NCI-H510A treated with DMSO at 0.1 percent for 48 hours (cell line): ENCODE measurements at places on chromosomes 5 and 9.
A peak's percentile ranks its signal among the peaks of the same experiment; 100 is the strongest.

DNA sequence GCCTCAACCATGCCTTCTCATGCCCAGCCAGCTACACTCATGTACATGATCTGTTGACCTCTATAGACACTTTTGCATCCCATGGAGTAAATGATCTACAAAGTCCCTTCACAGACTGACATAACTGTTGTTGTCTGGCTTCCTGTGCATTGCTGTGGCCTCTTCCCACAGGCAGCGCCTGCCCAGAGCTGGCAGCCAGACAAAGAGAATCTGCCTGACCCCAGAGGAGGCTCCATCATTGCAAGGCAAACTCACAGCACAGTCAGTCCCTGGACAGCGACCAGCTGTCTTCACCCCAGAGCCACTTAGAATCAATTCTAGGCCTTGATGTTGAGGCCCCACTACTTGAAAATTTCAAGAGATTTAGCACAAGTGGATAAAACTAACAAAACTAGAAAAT is 65.5 kb downstream of the INSYN2B start:
- no peak for DNase-seq

GRCh38 chr9:76751001-76751400 is 13.2 kb upstream of the PCA3 start:
- no peak for DNase-seq

GRCh38 chr9:120264528-120264927 is 315.4 kb downstream of the CDK5RAP2 start:
- no peak for DNase-seq

- DNase-seq: no peak
These were observed 1286.1 kb downstream of the PTPRD start for GRCh38 chr9:9326749-9327148.

DNA sequence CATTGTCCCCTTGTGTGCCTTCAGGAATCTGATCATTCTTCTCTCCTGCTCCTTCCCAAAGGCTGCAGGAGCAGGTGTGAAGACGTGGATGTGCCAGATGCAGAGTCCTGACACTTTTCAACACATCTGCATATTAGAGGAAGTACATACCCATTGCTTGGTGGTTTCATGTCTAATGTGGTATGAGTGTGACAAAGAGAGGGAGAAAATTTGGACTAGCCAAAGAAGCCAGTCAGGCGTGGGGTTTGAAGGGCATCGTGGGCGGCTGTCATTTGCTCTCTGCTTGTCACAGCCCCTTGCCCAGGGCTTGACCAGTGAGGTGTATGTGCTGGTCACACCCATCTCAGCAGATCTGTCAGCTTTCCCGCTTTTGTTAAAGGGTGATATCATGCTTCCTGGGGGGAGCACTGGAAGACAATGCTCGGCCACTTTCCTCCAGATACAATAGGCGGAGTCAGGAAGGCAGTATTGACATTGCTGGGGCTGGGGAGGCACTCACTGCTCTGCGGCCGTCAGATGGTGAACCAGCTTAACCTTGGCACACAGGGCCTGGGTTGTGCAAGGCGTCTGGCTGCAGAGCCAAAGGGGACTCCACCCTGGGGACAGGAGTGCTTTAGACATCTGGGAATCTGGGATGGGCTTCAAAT is 8.6 kb downstream of the TEK start:
- peak; percentile 21 for DNase-seq

- no peak for DNase-seq
These were observed 83.3 kb upstream of the SLC30A5 start for GRCh38 chr5:69010476-69010875.

GRCh38 chr5:157541447-157542118 is 34.0 kb downstream of the ADAM19 start:
- DNase-seq: no peak

DNA sequence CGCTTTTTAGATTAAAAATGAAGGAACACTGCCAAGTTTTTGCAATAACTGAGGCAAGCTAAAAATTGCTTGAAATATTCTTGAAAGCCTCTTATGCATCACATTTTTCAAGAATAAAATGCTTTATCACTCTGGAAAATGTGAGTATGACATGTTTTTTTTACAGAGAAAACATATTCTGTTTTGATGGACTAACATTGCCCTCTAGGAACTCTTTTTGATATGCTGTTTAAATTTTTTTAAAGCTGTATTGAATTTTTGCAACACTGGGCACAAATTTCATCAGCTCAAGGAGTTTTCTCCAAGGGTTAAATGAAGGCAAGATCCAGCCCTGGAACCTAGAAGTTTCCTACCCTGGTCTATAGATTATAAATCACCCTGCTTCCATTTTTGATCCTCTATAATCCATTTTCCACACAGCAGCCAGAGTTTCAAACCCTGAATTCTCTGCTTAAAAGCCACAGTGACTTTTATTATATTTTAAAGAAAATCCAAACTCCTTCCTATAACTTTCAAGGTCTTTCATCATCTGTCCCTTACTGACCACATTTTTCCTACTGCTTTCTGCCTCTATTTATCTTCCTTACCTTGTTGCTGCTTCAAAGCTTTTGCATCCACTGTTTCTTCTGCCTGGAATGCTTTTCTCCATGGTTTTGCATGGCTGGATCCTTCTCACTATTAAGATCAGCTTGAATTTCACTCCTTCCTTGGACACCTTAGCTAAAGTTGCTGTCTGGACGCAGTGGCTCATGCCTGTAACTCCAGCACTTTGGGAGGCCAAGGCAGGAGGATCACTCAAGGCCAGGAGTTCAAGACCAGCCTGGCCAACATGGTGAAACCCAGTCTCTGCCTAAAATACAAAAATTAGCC is 60.9 kb downstream of the IL31RA start:
- no peak for DNase-seq

GRCh38 chr5:3310541-3311261 is 284.9 kb upstream of the IRX1 start:
- DNase-seq: no peak

GRCh38 chr9:134661791-134662142 is 20.2 kb downstream of the COL5A1 start:
- DNase-seq: no peak

- no peak for DNase-seq
These were observed 313.8 kb downstream of the FAM170A start for GRCh38 chr5:119943148-119943547.

GRCh38 chr5:179212870-179213269 is 132.4 kb downstream of the ADAMTS2 start:
- DNase-seq: no peak

DNA sequence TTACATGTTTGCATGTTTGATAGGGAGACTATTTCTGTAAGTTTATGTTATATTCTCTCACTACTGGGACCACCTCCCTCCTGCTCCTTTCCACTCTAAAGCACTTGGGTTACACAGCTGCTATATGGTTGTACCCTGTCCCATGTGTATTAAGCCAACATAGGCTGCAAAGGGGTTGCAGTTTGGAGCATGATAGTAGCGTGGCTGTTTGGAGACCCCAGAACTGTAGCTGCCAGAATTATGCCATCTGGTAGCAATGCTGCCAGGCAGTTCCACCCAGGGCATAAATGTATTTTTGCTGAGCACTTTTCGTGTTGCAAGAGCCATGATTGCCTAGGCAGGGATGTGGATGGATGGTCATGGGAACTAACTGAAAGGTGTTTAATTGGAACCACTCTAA is 81.8 kb downstream of the CNTLN start:
- no peak for DNase-seq

- peak; percentile 87 for DNase-seq
These were observed 13.4 kb upstream of the XPA start for GRCh38 chr9:97710356-97711222.

GRCh38 chr9:124450241-124450924 is at the start of gene ADGRD2:
TSS of gene ADGRD2 (plus strand) at chr9:124450451. CDS start at chr9:124451667, 1,216 bp downstream.
- no peak for DNase-seq

DNA sequence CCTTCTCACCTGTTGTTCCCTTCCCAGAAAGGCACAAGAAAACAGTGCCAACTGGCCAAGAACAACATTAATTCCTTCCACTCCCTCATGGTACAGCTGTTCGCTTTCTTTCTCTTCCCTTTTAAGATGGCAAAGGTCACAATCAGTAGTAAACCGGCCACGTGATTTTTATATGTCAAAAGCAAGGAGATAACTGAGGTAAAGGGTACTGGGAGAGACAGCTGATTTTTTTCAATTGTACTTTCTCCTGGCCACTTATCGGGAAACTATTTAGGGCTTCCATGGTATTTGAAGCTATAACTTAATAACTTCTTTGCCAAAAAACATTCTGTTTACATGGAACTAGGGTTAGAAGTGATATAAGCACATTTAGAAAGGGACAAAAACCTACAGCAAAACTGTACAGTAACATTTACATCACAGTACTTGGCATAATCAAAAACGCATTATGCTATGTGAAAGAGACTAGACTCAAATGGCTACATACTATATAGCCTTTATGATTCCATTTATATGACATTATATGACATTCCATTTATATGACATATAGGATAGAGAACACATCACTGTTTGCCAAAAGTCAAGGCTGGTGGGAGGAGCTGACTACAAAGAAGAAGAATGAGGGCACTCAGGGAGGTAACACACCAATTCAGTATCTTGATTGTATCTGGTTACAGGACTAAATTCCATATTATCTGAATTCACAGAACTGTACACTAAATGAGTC is 24.8 kb downstream of the PLPP1 start:
- DNase-seq: no peak

DNA sequence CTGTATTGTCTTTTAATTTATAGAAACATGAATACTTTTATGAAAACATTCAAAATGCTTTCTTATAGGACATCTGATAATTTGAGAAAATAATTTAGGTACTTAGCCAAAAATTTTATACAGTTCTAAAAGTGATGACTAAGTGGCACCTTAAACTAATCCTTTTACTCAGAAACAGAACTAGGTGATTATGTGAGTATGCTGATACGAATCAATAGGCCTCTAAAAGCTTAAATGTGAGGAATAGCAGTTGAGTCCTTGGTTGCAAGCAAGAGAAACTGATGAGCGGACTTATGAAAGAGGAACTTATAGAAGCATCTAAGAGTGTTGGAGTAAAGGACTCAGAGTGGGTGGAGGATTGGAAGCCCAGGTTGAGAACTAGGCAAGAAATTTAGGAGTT is 26.4 kb downstream of the ANXA1 start:
- DNase-seq: no peak

- DNase-seq: no peak
These were observed 16.6 kb downstream of the STOM start for GRCh38 chr9:121353241-121354061.

DNA sequence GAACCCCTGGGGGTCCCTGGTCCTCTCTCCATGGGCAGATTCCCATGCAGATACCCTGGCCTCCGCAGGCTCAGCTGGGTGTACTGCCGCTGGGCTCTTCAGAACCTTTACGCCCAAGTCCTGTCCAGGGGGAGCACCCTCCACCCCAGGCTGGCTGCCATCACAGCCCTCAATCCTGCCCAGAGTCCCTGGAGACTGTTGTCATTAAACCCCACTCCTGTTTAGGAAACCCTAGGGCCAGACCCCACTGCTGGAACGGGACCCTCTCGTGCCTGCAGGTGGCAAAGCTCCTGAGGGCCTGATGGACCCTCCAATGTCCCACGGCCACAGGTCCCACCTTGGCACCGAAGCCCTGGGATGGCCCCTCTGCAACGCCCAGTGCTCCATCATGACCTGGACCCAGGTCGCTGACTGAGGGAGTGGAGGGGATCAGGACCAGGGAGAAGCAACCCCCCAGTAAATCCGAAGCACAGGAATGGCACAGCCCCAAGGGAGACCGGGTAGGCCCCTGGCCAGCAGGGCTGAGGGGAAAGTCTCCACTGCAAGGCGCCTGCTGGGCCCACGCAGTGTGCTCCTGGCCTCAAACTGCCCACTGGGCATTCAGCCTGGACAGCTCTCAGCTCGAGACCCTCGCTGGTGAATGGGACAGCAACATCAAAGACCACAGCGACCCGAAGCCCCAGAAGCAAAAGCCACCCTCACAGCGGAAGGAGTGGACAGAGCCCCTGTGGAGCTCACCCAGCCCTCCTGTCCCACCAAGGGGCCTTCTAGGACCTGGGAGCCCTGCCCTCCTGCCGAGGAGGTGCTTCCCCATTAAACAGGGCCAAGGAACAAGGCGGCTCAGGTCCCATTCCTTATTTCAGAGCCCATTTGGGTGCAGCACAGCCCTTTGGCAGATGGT is 8.3 kb downstream of the ZDHHC11B start:
- no peak for DNase-seq
